Ascending aorta (tissue), 2 donors: ENCODE measurements at places on chromosomes 1 and 21. TPM values are rescaled to one million over a fixed set of nuclear protein-coding genes. Genes with fewer than 3 reads are reported as not detected.

Gene SLC16A4
- total RNA-seq: 5.6 TPM

Gene FAM131C
- 0.21 TPM for total RNA-seq

Gene KCNH1
- total RNA-seq: not detected

- DNase-seq: no peak
Measured at GRCh38 chr1:8378178-8378577, 60.3 kb downstream of the SLC45A1 start.

DNA sequence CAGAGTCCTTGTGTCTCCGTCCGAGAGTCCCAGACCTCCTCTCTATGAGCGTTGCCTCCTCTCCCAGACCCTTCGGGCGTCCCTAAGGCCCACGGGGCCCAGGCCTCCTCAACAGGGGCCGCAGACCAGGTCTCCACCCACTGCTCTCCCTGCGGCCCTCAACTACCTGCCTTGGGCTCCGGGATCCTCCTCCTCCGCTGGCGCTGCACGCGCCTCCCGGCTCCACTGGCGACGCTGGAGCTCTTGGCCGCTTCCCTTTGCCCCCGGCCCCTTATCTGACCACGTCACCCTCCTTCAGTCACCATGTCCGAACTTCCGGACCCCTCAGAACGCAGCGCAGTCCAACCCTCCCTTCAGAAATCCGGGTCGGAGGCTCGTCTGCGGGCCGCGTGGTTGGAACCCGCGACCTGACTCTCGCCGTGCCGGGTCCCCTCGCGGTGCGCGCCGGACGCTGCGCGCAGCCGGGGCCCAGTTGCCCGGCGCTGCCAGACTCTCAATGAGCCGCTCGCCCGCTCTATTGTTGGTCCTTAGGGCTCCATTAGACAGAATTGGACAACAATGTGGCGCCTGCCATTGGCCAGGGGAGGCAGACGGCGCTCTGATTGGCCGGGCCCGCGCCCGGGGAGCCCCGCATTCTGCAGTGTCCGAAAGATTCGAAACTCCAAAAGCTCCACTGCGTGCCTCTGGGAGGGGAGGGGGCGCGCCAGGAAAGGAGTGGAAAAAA, at the start of gene DMRTA2:
Gene DMRTA2 (minus strand): TSS at position 498 of the 724 bp plus-strand sequence. CDS start 1,907 bp downstream, outside the sequence.
- no peak for DNase-seq
